Activated CD4-positive, alpha-beta T cell treated with anti-CD3 and anti-CD28 coated beads, Interleukin-2, amount 10 ng/mL, durations not matched to agents 7 days and 5 days (primary cell): ENCODE measurements at places on chromosomes 1 and 21. TPM values are rescaled to one million over a fixed set of nuclear protein-coding genes. Genes with fewer than 3 reads are reported as not detected.
A peak's percentile ranks its signal among the peaks of the same experiment; 100 is the strongest.

DNA sequence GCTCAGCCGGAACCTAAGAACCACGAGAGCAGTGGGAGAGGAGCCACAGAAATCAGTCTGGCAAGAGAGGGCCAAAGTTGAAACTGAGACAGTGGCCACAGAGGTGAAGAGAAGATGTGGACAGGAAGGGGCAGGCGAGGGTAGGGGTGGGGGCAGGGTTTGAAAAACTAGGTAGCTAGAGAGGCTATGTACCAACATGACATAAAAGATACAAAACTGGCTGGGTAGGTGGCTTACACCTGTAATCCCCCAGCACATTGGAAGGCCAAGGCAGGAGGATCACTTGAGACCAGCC is 28.4 kb upstream of the TIAM1 start:
- H3K4me3 ChIP-seq, result no peak overlapping the region
- H3K27me3 ChIP-seq, result peaks cover 10% of the 10 kb centered on the region
- H3K27ac ChIP-seq, result no peak overlapping the region

DNA sequence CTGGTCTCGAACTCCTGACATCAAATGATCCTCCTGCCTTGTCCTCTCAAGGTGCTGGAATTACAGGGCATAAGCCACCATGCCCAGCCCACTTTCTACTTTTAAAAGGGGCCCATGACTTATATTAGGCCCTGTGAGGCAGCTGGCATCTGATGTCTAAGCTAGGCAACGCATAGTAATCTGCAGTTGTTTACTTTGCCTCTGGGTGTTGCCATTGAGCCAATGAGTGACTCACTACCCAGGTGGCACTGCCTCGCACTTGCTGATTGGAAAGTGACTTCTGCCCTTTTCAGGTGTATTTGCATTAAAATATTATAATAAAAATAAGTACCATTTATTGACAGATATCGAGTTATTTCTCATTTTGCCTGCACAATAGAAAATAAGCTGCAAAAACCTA is 84.9 kb downstream of the KIF14 start:
- no peak overlapping the region for H3K4me3 ChIP-seq
- peak; percentile 33 for DNase-seq
- peaks cover 14% of the 10 kb centered on the region for H3K4me1 ChIP-seq
- H3K27ac ChIP-seq, result no peak overlapping the region
- H3K27me3 ChIP-seq, result no peaks in the 10 kb centered on the region
- H3K36me3 ChIP-seq, result no peaks in the 10 kb centered on the region

S100PBP gene
- 65.8 TPM for total RNA-seq

DNA sequence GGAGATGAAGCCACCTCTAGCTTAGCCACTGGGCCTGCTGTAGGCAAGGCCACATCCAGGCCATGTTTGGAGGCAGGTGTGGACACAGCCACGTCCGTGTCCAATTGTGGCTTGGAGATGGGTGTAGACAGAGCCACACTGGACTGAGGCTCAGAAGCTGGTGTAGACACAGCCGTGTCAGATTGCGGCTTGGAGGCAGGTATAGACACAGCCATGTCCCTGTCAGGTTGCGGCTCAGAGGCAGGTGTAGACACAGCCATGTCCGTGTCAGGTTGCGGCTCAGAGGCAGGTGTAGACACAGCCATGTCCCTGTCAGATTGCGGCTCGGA is 2.2 kb downstream of the PERM1 start:
- H3K36me3 ChIP-seq, result peaks cover 3% of the 10 kb centered on the region
- no peak for DNase-seq
- no peak overlapping the region for H3K27ac ChIP-seq
- H3K4me3 ChIP-seq, result no peak overlapping the region
- H3K27me3 ChIP-seq, result peaks cover 12% of the 10 kb centered on the region

DNA sequence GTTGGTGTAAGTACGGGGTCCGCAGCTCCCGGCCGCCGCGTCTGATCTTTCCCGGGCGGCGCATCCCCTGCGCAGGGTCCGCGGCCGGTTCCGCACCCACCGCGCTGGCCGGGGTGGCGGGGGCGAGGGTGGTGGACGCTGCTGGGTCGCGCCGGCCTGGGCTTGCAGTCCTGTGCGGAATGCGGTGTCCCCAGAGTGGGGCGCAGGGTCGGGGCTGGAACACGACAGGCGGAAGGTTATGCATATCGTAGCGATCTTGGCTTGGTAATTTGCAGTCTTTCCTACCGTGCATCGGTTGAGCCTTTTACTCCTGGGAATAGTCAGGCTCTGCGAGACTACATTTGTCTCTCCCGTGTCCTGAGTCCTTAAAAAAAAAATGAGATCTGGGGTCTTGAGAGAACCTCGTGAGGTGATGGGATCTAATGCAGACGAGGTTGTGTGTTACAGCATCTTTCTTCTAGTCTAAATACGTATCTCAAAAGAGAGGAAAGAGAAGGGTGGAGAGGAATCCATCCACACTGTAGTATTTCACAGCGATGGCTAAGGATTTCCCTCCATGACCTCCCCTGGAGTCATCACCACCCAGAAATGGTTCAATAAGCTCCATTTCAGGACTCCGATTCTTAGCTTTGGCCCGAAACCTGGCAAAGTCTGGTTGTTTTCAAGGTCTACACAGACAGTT is 572 bp downstream of the ATP1B1 start:
- no peak for DNase-seq
- H3K27me3 ChIP-seq, result peaks cover 15% of the 10 kb centered on the region
- peak overlapping the region; percentile 70 for H3K4me3 ChIP-seq
- H3K27ac ChIP-seq, result no peak overlapping the region
- no peaks in the 10 kb centered on the region for H3K36me3 ChIP-seq

DNA sequence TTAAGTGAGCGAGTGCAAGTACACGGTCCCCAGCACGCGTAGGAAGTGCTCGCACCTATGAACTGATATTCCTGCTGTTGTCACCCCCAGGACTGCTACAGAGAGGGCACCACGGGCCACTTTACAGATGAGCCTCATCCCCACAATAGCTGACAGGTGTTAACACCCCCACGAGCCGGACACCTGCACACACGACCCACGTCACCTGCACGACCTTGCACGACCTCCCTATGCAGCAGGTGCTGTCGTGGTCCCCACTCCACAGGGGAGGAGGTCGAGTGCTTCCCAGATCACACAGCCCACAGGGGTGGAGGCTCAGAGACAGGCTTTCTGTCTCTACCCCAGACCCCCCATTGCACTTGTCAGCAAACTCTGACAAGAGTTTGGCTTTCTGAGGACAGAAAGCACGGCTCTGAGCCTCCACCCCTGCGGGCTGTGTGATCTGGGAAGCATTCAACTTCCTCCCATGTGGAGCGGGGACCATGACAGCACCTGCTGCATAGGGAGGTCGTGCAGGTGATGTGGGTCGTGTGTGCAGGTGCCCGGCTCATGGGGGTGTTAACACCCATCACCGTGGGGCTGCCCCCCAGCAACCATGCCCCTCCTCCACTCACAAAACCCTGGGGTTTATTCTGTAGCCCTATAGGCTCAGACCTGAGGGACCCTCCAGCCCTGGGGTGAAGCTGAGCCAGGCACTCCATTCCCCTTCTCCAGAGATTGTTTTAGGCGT is 80.8 kb downstream of the MATN1 start:
- H3K36me3 ChIP-seq, result no peaks in the 10 kb centered on the region
- H3K27ac ChIP-seq, result no peak overlapping the region
- H3K4me3 ChIP-seq, result no peak overlapping the region
- H3K27me3 ChIP-seq, result no peaks in the 10 kb centered on the region
- no peak for DNase-seq
- no peaks in the 10 kb centered on the region for H3K4me1 ChIP-seq

GRCh38 chr1:159853417-159854115 is 8.9 kb downstream of the VSIG8 start:
- peak; percentile 15 for DNase-seq
- H3K4me3 ChIP-seq, result peak overlapping the region; percentile 64
- H3K36me3 ChIP-seq, result no peaks in the 10 kb centered on the region
- H3K27ac ChIP-seq, result no peak overlapping the region
- H3K4me1 ChIP-seq, result peaks cover 20% of the 10 kb centered on the region

GNG4 gene
- 0.42 TPM for total RNA-seq

DNA sequence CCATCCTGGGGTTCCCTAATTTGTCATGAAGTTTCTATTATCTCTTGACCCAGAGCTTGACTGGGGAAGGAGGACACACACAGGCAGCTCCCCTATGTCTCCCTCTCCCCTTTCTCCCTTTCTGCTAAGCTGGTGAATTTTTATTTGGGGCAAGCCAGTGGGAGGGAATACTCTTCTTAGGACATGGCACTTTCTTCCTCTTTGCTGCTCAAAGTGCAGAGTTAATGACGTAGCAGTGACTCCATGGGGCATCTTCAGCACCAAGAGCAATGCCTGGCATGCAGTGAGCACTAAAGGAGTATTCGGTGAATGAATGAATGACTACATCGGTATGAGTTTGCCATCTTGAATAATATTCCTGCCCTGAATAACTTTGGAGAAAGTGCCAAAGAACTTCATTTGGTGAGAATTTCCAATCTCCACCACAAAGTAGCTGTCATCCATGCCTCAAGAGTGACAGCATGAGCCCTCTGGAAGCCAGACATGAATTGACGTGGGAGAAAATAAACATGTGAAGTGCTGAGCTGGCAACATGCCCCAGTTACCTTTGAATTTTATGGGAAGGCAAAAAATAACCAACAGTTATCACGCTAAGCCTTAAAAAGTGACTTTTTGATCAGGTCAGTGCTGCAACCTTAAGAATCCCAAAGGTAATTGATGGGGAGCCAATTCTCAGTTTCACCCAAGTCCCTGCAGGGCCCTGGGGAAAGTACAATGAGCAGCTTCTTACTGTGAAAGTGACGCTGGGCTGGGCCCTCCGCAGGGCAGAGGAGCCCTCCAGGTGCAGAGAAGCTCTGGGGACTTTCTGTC is 22.1 kb upstream of the ATF3 start:
- no peak overlapping the region for H3K27ac ChIP-seq
- no peak overlapping the region for H3K4me3 ChIP-seq
- H3K4me1 ChIP-seq, result no peaks in the 10 kb centered on the region
- H3K36me3 ChIP-seq, result no peaks in the 10 kb centered on the region

- H3K27me3 ChIP-seq, result peaks cover 2% of the 10 kb centered on the region
- H3K36me3 ChIP-seq, result no peaks in the 10 kb centered on the region
- DNase-seq, result no peak
- no peak overlapping the region for H3K4me3 ChIP-seq
- H3K27ac ChIP-seq, result no peak overlapping the region
- H3K4me1 ChIP-seq, result peaks cover 11% of the 10 kb centered on the region
These were observed 32.2 kb upstream of the UBE2U start for GRCh38 chr1:64171246-64171645.

GRCh38 chr1:154863315-154864174 is 6.5 kb downstream of the KCNN3 start:
- peaks cover 12% of the 10 kb centered on the region for H3K4me1 ChIP-seq
- peaks cover 19% of the 10 kb centered on the region for H3K27me3 ChIP-seq
- DNase-seq, result no peak
- H3K27ac ChIP-seq, result no peak overlapping the region

TSSK3 gene
- total RNA-seq, result 1.5 TPM

RGS13 gene
- not detected for total RNA-seq

SLC16A1 gene
- 55.4 TPM for total RNA-seq
